ENCODE measurements at places on chromosomes 7 and 10.

GRCh38 chr7:73901823-73902597, 41.1 kb downstream of the TMEM270 start:
- no peak for DNase-seq

DNA sequence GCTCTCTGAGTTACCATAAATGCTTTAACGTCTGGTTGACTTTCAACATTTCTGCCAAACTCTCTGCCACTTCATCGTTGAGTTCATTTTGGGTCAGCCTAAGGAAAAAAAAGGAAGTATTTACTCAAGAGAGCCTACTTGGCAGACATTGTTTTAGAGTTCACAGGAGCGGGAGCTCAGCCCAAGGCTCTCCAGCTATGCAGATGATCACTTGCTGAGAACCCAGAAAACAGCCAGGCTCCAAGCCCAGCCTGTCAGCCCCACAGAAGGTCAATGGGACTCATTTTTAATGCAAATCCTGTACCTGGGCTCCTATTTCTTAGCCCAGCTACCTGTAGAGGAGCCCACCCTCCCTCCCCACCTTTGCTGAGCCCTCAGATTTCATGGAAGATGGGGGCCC, 45.5 kb downstream of the NOD1 start:
- no peak for DNase-seq

- no peak for DNase-seq
Observed at GRCh38 chr7:134317434-134317833, 704 bp upstream of the SLC35B4 start.

- DNase-seq: no peak
Observed at GRCh38 chr7:146722986-146723385, 606.4 kb downstream of the CNTNAP2 start.

- DNase-seq: no peak
Observed at GRCh38 chr7:28083164-28083997, 97.2 kb downstream of the JAZF1 start.

GRCh38 chr7:71019706-71020105, 112.2 kb upstream of the GALNT17 start:
- DNase-seq: no peak

DNA sequence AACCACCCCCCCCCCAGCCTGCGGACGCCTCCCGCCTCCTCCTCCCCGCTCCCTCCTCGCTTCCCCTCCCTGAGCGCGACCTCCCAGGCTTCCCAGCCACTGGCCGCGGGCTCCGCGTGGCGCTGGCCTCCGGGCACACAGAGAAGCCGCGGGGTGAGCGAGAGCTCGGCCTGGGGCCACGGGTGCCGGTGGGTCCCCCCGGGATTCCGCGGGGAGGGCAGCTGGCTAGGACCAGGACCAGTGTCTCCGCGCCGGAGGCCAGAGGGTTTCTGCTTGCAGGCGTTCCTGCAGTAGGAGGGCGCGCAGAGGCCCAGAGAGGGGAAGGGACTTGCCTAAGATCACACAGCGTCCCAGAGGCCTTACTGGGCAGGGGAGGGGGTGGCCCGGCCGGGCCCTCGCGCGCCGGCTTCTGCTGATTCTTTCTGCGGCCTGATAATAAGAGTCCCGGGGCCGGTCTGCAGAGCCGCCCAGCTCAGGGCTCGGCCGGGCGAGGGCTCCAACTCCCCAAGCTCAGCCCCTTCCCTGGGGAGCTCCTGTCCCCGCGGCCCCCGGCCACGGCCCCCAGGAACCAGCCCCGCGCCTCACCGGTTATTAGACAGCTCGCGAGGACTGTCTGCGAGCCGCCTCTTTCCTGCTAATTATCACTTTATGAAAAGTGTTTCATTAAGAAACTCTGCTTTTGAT, 10.1 kb downstream of the UNCX start:
- DNase-seq: no peak

DNA sequence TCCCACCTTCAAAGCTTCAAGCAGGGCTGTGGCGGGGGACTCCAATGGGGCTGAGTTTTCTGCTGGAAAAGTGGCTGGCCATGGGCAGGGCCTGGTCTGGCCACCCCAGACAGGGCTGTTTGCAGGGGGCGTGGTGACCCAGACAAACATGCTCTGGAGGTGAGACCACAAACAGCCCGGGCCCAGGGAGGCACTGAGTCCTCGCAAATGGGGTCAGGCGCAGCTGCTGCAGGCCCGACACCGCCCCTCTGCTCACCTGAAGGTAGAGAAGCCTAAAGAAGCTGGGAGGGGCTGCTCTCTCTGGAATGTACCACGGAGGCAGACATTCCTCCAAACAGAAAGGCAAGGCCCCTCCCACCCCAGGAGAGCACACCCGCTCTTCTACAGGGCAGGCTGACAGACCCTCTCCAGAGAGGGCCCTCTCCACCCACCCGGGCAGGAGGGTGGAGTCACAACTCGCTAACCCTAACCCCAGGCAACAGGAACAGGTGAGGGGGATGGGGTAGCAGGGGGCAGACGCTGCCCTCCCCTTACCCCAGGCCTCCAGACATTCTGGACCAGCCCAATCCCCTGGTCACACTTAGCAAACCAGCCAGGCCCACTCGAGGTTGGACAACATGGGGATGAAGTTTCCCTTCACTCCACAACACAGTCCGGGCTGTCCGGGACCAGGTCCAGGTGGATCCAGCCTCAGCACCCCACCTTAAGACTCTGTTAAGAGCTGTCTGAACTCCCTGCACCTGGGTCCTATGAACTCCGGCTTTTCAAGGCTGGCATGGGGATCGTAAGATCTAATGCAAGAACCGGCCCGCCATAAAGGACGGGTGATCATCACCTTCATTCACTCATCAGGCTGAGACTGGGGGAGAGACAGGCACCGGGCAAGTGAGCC, 32.3 kb downstream of the OAT start:
- DNase-seq: no peak

GRCh38 chr10:132063432-132063831, 2.3 kb upstream of the JAKMIP3 start:
- DNase-seq: no peak

DNA sequence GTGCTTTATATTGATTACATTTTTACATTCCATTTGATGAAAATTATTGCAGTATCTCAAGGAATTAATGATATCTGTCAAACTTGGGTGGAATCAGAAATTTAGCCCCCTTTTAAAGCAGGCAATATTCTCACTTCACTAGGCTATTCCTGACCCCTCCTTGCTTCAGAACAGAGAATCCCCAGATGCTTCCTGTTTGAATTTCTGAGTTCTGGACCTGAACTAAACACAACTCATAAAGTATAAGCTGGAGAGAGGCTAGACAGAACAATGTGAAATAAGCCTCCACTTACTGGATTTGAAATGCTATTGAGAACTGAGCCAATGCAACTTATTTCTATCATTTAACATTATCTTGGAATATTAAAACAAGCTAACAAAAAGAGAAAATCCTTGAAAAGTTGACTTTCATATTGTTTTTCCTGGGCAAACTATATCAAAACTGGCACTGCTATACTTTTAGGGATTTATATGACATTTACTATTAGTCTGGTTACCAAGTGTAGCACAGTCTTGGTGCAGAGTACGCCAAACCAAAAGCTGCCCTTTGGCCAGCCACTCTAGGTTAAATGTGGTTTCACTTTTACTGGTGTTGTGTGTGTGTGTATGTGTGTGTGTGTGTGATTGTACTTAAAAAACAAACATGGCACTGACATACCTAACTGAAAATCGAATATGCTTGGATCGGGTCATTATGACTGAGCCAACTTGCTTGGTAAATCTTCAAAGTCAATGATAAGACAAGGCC, 19.0 kb upstream of the AGMO start:
- no peak for DNase-seq

DNA sequence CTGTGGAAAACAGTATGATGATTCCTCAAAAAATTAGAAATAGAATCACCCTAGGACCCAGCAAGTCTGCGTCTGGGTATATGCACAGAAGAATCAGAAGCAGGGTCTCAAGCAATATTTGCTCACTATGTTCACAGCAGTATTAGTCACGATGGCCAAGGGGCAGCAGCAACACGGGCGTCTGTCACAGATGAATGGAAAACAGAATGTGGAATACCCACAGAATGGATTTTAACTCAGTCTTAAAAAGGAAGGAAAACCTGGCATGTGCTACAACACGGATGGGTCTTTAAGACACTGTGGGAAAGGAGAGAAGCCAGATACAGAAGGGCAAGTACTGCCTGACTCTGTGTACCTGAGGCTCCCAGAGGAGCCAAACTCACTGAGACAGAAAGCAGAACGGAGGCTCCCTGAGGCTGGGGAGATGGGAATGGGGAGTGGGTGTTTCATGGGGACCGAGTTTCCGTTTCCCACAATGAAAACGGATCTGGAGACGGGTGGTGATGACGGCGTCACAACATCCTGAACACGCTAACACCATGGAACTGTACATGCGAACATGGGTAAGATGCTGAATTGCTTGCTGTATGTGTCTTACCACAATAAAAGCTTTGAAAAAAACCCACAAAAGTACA, 36.7 kb upstream of the INPP5A start:
- DNase-seq: no peak
